Suppressor macrophage treated with lipopolysaccharide for 4 hours (primary cell): ENCODE measurements at places on chromosomes 6 and 20.

GRCh38 chr20:48057251-48057650 lies 272.0 kb upstream of the SULF2 start:
- no peak for DNase-seq

GRCh38 chr20:1266167-1266973 lies at the start of gene SNPH:
SNPH (plus strand) TSS chr20:1266294; CDS start chr20:1296240, 29,946 bp downstream.
- peak; percentile 6 for DNase-seq

DNA sequence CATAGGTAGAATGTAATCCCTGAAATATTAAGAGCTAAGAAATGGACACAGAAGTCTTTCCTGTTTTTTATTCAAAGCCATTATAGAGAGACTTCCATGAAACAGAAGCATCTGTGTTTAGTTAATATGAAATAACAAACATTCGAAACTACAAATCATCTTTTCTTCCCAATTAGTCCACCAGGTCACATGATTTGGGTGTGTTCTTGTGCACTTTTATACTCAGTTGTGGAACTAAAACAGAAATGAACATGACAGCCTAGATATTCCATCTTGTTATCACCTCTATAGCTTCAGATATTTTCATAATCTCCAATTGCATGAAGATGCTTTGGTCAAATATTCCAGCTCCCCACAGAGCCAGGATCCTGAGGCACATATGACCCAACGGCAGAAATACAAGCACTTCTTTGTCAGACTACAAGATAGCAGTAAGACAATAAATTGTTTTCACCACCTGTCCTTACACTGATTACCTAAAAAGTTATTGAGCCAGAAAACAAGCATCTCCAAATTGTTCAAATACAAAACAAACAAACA lies 116.8 kb upstream of the BEND6 start:
- DNase-seq = no peak

GRCh38 chr6:150204705-150205472 lies 62.0 kb downstream of the PPP1R14C start:
- no peak for DNase-seq

DNA sequence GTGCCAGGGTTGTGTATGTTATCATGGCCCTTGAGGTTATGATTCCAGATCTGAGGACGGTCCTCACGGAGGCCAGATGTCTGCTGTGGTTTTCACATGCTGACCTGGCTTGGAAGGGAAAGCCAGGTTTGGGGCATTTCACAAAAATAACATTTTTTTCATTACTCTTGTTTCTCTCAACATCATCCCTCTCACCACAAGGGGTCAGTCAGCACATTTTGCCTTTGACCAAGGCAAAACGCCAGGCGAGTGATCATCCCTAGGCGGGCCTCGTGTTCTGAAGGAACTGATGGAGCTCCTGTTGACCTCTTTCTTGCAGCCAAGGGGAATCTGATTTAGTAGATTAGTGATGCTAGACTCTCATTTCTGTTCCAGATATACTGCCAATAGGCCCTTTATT lies 133.5 kb downstream of the TBC1D7 start:
- peak; percentile 76 for DNase-seq

DNA sequence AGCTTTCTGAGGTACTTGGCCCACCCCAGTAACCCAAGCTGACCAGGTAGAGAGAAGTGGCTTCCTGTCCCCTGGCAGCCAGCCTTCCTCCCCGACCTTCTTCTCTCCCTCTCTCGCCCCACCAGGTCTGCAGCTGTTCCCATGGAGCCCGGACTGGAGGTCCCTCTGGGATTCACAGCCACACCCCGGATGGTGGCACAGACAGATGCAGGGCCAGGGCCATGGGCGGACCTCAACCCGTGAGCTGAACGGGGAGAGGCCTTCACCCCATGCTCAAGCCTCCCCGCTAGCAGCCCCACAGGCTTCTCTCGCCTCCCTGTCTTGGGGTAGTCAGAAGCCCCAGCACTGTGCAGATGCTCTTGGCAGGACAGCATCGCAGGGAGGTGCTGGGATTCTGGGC lies 41.3 kb downstream of the CPXM1 start:
- DNase-seq = no peak

GRCh38 chr20:44153636-44154043 lies 33.3 kb downstream of the JPH2 start:
- no peak for DNase-seq

DNA sequence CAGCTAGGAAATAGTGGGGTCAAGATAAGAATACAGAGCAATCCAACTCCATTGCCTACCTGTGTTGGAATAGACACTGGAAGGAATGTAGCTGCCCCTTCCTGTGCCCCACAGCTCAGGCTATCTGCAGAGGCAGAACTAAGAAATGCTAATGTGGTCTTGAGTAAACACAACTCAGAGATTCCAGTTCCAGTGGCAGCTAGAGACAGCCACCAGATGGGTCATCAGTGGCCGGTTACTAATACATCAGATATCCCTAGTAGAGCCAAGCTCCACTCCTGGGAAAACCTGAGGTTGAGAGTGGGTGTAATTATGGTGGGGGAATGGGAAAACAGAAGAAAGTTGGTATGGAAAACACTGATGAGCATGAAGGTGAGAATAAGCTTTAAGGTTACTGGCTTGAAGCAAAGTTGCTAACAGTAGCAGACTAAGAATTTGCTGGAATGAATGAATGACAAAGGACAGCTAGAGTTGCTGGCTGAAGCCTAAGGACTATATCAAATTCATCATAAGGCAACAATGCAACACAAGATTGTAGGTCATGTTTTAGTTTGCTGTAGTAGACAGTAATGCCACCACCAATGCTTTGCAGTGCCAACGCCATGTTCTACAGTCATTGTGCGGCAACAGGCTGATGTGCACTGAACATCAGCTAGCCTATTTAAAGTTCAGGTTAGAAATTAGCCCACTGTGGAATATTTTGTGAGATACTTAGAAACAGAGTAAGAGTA lies 28.3 kb upstream of the FAM83C start:
- no peak for DNase-seq
